ENCODE measurements at places on chromosomes 12 and 14.

GRCh38 chr12:60035835-60036234, 440.0 kb downstream of the SLC16A7 start:
- H3K4me3 ChIP-seq, result no peak overlapping the region
- no peaks in the 10 kb centered on the region for H3K27me3 ChIP-seq
- H3K27ac ChIP-seq, result no peak overlapping the region
- H3K36me3 ChIP-seq, result no peaks in the 10 kb centered on the region
- H3K4me1 ChIP-seq, result no peaks in the 10 kb centered on the region
- no peak for DNase-seq

GRCh38 chr12:42056130-42056529, 88.5 kb downstream of the GXYLT1 start:
- peaks cover 15% of the 10 kb centered on the region for H3K27me3 ChIP-seq
- H3K27ac ChIP-seq, result no peak overlapping the region
- no peaks in the 10 kb centered on the region for H3K36me3 ChIP-seq

GRCh38 chr12:109150124-109150640, 33.8 kb downstream of the ACACB start:
- H3K27me3 ChIP-seq, result peaks cover 15% of the 10 kb centered on the region
- H3K36me3 ChIP-seq, result no peaks in the 10 kb centered on the region
- DNase-seq, result no peak
- no peak overlapping the region for H3K4me3 ChIP-seq

- no peaks in the 10 kb centered on the region for H3K36me3 ChIP-seq
- DNase-seq, result peak; percentile 70
- H3K27me3 ChIP-seq, result peaks cover 26% of the 10 kb centered on the region
- H3K4me1 ChIP-seq, result peaks cover 34% of the 10 kb centered on the region
- H3K4me3 ChIP-seq, result peak overlapping the region; percentile 61
- peak overlapping the region; percentile 68 for H3K27ac ChIP-seq
Measured at GRCh38 chr12:124774054-124774461, 89.6 kb downstream of the SCARB1 start.

GRCh38 chr12:121794534-121795033, 1.1 kb upstream of the RHOF start:
- peaks cover 53% of the 10 kb centered on the region for H3K36me3 ChIP-seq
- DNase-seq, result no peak
- no peaks in the 10 kb centered on the region for H3K27me3 ChIP-seq
- H3K27ac ChIP-seq, result peak overlapping the region; percentile 92

DNA sequence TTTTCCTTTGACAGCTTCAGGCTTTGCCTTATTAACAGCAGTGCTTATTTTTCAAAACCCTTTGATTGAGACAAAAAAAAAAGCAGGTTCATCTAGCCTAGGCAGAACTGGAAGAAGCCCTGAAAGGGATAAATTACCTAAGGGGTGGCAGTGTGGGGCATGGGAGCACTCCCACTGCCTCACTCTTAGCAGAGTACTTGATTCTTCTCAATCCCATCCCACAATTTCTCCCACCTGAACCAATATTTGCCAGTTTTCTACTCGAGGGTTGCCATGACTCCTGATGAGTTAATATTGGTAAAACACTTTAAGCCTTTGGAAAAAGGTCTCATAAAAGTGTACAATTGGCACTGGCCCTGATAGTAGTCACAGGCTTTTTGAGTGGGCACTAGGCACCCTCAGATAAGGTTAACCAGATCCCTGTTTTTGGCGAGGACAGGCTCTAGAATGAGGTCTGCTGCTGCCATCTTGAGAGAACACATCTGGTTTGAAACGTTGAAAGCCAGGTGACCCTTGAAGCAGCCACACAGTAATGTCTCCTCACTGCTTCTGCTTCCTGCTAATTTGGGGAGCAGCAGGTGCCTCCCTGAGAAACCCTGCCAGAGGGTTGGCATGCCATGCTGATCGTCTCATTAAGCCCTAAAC, 320.0 kb downstream of the RAD51B start:
- no peak overlapping the region for H3K27ac ChIP-seq
- H3K4me1 ChIP-seq, result peaks cover 2% of the 10 kb centered on the region
- no peaks in the 10 kb centered on the region for H3K36me3 ChIP-seq
- no peak overlapping the region for H3K4me3 ChIP-seq

- H3K36me3 ChIP-seq, result peaks cover 1% of the 10 kb centered on the region
- H3K27ac ChIP-seq, result no peak overlapping the region
- DNase-seq, result no peak
- peaks cover 14% of the 10 kb centered on the region for H3K27me3 ChIP-seq
Measured at GRCh38 chr14:57009585-57010515, 199.6 kb upstream of the OTX2 start.

DNA sequence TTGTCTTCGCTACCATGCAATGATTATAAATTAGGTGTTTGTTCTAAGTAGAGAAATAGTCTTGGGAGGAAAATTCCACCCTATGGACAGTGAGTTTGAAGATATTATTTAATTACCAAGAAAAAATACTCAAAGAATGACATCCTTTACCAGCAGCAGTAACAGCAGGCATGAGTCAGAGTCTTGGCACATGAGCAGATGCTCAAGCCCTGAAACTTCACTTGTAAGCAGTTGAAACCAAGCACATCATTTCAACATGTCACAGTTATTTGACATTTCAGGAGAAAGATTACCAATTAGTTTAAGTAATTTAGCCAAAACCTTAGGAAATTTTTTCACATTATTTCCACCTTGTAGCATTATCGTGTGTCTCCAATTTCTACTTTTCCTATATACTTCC, 99.2 kb downstream of the C12orf50 start:
- no peak overlapping the region for H3K27ac ChIP-seq
- no peaks in the 10 kb centered on the region for H3K36me3 ChIP-seq
- no peak for DNase-seq
- H3K4me1 ChIP-seq, result no peaks in the 10 kb centered on the region
- no peaks in the 10 kb centered on the region for H3K27me3 ChIP-seq

DNA sequence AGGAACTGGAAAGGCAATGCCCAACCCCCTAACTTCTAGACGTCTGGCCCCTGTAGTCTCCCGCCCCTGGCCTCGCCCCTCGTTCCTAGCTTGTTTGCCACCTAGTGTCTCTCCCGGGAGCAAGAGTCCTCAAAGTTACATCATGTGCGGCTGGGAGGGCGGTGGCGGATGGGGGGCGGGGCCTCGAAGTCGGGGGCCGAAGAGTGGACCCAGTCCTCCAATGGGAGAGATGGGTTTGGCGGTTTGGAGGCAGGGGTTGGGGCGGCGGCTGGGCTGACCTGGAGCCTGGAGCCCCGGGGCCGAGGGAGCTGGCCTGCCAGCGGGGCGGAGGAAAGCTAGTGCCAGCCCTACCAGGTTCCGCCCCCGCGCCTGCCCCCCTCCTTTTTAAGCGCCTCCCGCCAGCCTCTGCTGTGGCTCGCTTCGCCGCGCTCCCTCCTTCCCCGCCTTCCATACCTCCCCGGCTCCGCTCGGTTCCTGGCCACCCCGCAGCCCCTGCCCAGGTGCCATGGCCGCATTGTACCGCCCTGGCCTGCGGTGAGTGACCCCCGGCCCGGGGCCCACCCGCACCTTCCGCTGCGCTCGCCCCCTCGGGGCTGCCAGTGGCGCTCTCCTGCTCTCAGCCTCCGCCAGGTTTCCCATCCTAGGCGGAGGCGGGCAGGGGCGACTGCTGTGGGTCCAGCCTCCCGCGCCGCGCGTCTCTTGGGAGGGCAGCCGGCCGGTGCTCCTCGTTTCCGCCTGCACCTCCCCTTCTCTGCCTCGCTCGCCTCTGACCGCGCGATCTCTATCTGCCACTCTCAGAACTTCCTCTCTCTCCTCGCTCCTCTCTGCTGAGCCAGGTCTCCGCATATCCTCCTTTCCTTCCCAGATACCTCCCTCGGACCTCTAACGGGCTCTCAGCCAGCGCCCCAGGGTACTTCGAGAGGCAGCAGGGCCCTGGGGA, at the start of gene PCK2:
TSS of gene PCK2 (plus strand) at position 411 of the 940 bp plus-strand sequence. CDS start at position 506, 95 bp downstream.
- DNase-seq, result peak; percentile 93
- peak within 1 kb of the TSS; percentile 94 for H3K4me3 ChIP-seq
- no peaks in the 10 kb centered on the region for H3K27me3 ChIP-seq

- no peak for DNase-seq
- H3K27me3 ChIP-seq, result no peaks in the 10 kb centered on the region
- no peak overlapping the region for H3K4me3 ChIP-seq
- no peaks in the 10 kb centered on the region for H3K4me1 ChIP-seq
Measured at GRCh38 chr12:43937947-43938346, 102.1 kb downstream of the TMEM117 start.

DNA sequence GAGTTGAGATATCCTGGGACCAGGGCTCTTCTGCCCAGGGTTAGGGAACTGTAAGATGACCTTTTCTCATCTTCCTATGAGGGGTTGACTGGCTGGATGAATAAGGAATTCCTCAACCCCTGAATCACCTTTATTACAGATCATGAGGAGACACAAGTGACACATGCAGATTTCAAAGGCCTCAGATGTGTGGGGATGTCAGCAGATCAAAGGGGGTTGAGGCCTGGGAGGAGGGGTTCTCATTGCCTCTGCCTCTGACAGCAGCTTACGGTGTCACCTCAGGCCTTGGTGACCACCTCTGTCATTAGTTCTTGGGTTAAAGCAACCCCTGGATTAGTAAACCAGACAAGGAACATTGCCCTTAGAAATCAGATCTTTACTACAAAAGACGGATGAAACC, 2.1 kb upstream of the KRT72 start:
- H3K27me3 ChIP-seq, result peaks cover 15% of the 10 kb centered on the region
- no peak overlapping the region for H3K4me3 ChIP-seq
- H3K4me1 ChIP-seq, result peaks cover 24% of the 10 kb centered on the region
- H3K36me3 ChIP-seq, result no peaks in the 10 kb centered on the region
- no peak for DNase-seq
